Activated CD4-positive, alpha-beta memory T cell treated with anti-CD3 and anti-CD28 coated beads, Interleukin-2, amount 10 ng/mL, durations not matched to agents 7 days and 5 days (primary cell): ENCODE measurements at places on chromosomes 2 and 18. TPM values are rescaled to one million over a fixed set of nuclear protein-coding genes. Genes with fewer than 3 reads are reported as not detected.

GRCh38 chr18:79750980-79751571 lies 46.7 kb upstream of the KCNG2 start:
- no peak for DNase-seq

DNA sequence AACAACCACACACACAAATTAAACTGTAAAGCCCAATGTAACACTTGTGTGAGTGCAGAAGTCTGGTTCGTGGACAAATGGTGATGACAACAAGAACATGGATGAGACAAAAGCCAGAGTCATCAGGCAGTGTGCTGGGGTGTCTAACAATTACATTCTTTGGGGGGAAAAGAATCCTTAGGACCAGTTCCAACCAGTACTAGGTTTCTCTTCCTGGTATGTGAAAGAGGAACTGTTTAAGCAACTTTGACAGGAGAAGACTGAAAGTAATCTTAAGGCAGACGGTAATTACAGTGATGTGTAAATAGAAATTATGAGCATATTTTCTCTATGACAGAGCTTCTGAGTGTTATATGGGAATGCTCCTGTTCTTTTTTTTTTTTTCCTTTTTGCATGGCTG lies 133.4 kb downstream of the AFF3 start:
- DNase-seq = no peak

The SP9 gene
- not detected for total RNA-seq

DNA sequence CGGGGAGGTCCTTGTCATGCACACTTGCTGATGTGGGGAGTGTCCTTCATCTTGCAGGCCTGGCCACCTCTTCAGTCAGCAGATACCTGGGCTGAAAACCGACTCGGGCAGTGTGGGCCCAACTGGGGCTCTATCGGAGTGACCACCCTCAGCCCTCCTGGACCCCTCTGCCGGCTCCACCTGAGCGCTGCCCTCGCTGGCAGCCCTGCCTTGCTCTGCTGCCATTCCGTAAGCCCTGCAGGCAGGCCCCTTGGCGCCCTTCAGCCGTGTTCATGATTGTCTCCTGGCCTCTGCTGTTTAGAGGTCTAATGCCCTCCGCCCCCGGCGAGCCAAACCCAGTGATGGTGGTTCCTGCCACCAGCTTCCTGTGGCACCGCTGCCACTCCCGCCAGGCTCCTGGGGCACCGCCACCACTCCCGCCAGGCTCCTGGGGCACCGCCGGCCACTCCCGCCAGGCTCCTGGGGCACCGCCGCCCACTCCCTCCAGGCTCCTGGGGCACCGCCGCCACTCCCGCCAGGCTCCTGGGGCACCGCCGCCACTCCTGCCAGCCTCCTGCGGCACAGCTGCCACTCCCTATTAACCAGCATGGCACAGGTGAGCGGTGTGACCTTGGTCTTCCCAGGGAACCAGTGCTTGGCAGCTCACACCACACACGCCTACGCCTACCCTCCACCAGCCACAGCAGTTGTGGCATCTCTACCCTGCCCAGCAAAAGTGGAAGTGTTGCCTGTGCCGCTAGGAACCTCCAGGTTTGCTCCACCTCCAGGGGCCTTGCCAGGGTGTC lies 15.9 kb downstream of the CAPN10 start:
- no peak for DNase-seq

The NT5C1B gene
- not detected for total RNA-seq

DNA sequence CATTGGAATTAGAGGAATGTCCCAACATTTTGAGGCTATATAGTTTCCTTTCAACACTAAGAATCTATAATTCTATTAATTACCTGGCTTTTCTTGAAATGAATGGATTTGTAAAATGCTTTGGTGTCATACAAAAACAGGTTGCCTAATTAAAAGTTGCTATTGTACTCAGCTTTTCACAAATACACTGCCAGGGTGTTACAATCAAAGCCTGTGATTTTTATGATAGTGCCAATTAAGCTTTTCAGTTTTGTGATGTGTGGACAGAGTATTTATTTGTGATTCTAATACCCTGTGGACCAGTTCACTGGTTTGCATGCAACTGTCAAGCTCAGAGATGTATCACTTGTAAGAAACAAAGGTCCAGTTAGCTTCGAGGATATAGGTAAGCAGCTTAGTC lies 71.8 kb downstream of the NAB1 start:
- DNase-seq = no peak

DNA sequence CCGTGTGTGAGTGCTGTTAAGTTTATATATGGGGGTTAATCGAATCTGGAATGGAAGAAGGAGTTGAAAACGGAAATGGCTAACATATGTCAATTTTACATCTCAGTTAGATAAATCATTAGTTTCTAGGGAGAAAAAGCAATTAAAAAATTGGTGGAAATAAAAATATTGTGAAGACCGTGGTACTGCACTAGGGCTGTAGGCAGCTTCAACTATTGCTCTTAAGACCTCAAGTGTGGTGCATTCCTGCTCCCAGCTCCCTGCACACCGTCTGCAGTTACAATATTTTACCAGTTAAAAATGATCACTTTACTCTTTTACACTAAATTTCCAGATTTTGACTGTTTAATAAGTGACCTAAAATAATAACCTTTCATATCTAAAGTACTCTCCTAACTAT lies 977.3 kb upstream of the POU3F3 start:
- DNase-seq = no peak

- DNase-seq = no peak
Measured at GRCh38 chr2:175999283-175999819, 2.7 kb downstream of the LNPK start.

GRCh38 chr2:120228503-120228902 lies 5.3 kb upstream of the TMEM185B start:
- no peak for DNase-seq

DNA sequence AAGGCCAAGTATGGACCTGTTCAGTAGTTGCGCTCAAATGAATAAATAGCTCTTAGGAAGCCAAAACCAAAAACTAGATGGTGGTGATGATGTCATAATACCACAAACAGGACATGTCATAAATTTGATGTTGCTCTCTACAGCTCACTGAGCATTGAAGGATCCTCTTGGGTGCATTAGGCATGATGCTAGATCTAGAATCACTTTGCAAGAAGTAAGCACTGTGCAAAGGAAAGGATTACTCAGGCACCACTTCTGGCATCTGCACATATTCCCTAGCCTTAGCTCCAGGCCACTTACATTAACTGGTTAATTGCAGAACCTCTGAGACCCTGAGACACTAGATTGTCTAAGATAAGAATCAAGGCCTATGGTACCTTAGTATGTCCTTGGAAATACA lies 58.0 kb downstream of the LRRTM1 start:
- DNase-seq = no peak

- DNase-seq = no peak
Measured at GRCh38 chr2:171136024-171136423, 24.7 kb downstream of the TLK1 start.

- no peak for DNase-seq
Measured at GRCh38 chr2:85545780-85546240, 6.8 kb downstream of the MAT2A start.

GRCh38 chr2:239120664-239121063 lies 272.8 kb downstream of the TWIST2 start:
- no peak for DNase-seq

GRCh38 chr2:16625759-16626158 lies 39.9 kb downstream of the CYRIA start:
- no peak for DNase-seq

- no peak for DNase-seq
Measured at GRCh38 chr2:66301022-66301766, 133.7 kb upstream of the MEIS1 start.

DNA sequence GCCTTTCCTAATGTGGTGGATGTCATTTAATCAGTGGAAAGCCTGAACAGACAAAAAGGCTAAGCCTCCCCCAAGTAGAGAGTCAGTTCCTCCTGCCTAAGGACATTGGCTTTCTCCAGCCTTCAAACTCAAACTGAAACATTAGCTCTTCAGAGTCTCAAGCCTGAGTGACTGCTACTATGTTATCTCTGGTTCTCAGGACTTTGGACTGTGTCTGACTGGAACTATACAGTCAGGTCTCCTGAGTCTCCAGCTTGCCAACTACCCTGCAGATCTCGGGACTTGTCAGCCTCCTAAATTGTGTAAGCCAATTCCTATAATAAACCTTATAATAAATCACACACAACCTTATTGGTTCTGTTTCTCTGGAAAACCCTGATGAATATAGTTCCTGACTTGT lies 12.6 kb downstream of the HYCC2 start:
- no peak for DNase-seq

The ACOXL gene
- 0.30 TPM for total RNA-seq

DNA sequence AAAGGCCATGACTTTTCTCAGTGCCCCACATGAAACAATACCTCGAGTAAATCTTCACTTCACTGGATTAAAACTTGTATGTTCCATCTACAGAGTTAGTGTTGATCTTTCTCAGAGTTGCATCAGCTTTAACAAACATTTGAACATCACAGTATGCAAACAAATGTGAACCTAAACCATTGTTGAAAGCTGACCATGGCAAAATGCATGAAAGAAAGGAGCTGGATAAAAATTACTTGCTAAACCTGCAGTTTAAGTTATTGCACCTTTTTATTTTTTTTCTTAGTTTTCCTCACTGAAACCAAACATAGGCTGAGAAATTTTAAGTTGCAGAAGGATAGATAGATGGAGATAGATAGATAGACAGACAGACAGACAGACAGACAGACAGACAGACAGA lies 107.2 kb upstream of the UGP2 start:
- no peak for DNase-seq

GRCh38 chr2:104733226-104733943 lies 120.5 kb upstream of the POU3F3 start:
- DNase-seq = no peak

The PLEKHM3 gene
- 4.9 TPM for total RNA-seq

DNA sequence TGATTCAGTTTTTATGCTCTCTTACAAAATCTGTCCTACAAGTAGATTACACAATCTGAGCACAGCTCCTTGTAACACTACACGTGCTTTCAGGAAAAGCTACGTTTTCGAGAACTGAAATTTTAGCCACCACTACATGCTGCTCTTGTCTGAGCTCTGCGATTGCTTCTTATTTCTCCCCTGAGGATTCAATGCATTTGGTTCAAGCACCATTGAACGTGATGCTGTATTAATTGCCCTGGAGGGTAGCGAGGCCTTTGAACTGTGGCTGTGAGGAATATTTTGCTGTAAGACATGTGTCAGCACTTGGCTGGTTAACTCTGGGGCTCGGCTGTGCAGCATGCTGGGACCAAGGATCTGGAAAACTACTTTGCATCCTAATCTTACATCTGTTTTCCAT lies 405.8 kb downstream of the EPHA4 start:
- no peak for DNase-seq

DNA sequence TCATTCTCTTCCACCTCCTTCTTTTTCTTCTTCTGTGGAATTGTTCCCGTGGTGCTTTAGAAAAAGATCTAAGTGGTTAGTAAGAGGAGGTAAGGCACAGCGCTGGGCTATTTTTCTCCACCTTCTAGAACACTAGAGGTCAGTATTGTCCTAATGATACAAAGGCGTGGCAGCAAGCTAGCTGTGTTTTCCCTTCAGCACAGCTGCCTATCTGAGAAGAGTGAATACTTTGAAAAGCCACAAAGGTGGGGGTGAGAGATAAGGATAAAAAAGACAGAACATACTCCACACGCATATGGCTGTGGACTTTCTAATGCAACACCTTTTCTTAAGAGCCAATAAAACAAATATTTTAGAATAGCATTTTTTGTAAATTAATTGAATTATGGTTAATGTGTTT lies 2.1 kb downstream of the CNTNAP5 start:
- no peak for DNase-seq

DNA sequence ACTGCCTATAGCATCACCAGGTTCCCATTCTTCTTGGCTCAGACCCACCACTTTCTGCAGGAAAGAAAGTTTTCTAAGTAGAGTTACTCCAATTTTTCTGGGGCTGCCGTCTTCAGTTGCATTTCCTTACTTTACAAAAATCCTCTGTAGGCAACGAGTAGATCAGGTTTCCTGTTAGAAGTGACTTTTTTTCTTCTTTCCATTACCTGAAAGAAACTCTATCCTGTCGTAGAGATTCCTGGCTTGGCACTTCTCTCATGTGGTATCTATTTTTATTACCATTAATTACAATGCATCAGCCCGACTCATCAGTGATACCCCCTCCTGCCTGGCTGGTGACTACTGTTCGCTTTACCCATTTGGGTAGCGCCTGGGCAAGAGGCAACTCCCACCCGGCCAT lies 5.6 kb upstream of the SIX2 start:
- no peak for DNase-seq

DNA sequence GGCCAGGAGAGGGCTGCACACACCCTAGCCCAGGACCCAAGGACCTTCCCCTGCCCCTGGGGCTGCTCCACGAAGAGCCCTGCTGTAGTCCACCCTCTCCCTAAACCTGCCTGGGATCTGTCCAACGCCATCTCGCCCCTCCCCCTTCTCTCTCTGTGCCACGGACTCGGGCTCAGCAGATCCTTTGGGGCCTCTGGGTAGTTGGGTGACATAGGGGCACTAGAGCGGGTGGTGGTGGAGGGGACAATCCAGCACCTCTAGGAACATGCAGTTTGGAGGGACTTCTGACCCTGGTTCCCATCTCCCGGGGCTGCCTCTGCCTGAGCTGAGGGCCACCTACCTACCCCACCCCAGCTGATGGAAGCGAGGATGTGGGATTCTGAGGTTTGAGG lies 7.3 kb upstream of the CRYBA2 start:
- no peak for DNase-seq
